ENCODE measurements at places on chromosomes 7 and 10.

- no peak for DNase-seq
Measured at GRCh38 chr7:29019896-29020295, 61.8 kb upstream of the TRIL start.

DNA sequence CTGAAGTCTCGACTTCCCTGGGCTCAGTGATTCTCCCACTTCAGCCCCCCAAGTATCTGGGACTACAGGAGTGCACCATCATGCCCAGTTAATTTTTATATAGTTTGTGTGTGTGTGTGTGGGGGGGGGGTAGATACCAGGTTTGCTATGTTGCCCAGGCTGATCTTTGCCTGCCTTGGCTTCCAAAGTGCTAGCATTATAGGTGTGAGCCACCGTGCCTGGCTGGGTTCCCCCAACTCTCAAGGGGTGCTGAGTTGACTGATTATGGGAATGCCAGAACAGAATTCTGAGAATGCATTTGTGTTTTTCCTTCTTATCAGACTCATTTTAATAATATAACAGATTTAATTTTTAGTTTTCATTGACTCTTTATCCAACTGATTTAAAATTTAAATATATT is 19.5 kb downstream of the RPA3 start:
- no peak for DNase-seq

GRCh38 chr10:18402853-18403252 is 248.5 kb downstream of the NSUN6 start:
- no peak for DNase-seq

GRCh38 chr10:100184840-100185239 is 989 bp downstream of the ERLIN1 start:
- DNase-seq, result peak; percentile 26

- no peak for DNase-seq
Measured at GRCh38 chr7:44257213-44257612, 56.4 kb downstream of the YKT6 start.

DNA sequence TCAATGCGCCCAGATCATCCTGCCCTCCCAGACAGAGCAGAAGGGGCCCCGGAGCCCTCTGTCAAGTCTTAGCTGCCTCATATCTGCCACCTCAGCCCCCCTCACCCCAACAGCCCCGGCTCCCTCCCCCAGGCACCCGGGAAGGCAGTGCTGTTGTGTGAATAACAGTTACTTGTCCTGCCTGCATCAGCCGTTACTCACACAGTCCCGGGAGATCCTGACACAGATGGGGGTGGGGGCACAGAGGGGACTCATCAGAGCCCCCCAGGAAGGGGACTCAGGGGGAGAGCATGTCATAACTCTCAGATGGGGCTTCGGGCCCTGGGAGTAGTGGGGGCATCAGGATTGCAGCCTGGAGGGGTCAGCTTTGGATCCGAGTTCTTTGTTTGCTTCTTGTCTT is 12.4 kb upstream of the SERPINE1 start:
- DNase-seq, result no peak

- DNase-seq, result peak; percentile 62
Measured at GRCh38 chr10:3955493-3955892, 170.5 kb upstream of the KLF6 start.

- no peak for DNase-seq
Measured at GRCh38 chr10:81008726-81009125, 471.0 kb downstream of the SH2D4B start.

GRCh38 chr7:152403726-152404125 is 32.1 kb downstream of the KMT2C start:
- DNase-seq, result no peak

- peak; percentile 65 for DNase-seq
Measured at GRCh38 chr10:132451506-132452215, 54.7 kb downstream of the PWWP2B start.

GRCh38 chr7:131683536-131684125 is 127.2 kb upstream of the PODXL start:
- no peak for DNase-seq

GRCh38 chr7:27920281-27920946 is 180.5 kb downstream of the TAX1BP1 start:
- no peak for DNase-seq

GRCh38 chr10:45373576-45374349 is at the start of gene ALOX5:
Gene ALOX5, plus strand, starts transcription at chr10:45374216. Its CDS starts 64 bp downstream, at chr10:45374280.
- DNase-seq, result peak; percentile 94

- DNase-seq, result peak; percentile 72
Measured at GRCh38 chr7:12570534-12571461, at the start of gene SCIN. Gene SCIN, plus strand, starts transcription at chr7:12570720. Its CDS starts 67 bp downstream, at chr7:12570787.

GRCh38 chr7:150406567-150407421 is 27.7 kb downstream of the ZNF775 start:
- peak; percentile 40 for DNase-seq

DNA sequence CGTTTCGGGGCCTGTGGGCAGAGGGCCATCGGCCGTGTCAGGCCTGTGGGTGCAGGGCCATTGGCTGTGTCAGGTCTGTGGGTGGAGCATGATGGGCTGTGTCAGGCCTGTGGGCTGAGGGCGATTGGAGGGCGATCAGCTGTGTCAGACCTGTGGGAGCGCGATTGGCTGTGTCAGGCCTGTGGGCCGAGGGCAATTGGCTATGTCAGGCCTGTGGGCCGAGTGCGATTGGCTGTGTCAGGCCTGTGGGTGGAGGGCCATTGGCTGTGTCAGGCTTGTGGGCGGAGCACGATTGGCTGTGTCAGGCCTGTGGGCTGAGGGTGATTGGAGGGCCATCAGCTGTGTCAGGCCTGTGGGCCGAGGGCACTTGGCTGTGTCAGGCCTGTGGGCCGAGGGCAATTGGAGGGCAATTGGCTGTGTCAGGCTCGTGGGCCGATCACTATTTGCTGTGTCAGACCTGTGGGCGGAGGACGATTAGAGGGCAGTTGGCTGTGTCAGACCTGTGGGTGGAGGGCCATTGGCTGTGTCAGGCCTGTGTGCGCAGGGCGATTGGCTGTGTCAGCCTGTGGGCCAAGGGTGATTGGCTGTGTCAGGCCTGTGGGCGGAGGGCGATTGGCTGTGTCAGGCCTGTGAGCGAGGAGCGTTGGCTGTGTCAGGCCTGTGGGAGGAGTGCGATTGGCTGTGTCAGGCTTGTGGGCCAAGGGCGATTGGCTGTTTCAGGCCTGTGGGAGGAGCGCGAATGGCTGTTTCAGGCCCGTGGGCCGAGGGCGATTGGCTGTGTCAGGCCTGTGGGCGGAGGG is 54.1 kb downstream of the DYNC2I1 start:
- DNase-seq, result peak; percentile 60

GRCh38 chr7:77426521-77427051 is 10.4 kb upstream of the GSAP start:
- DNase-seq, result no peak

DNA sequence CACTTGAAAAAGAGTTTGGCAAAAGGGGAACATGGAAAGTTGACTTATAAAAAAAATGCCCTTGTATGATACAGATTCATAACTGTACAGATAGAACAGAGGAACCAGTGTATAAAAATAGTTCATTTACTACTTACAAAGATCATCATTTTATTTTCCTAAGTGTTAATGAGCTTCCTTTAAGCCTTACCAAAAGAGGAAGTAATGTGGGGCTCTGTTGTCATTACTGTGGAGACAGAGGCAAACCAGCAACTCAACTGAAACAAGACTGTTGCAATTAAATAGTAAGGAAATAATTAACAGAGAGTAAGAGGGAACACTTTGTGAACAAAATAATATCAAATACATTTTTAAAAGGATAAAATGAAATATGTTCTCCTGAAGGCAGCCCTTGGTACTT is 526.2 kb upstream of the ADARB2 start:
- DNase-seq, result no peak

DNA sequence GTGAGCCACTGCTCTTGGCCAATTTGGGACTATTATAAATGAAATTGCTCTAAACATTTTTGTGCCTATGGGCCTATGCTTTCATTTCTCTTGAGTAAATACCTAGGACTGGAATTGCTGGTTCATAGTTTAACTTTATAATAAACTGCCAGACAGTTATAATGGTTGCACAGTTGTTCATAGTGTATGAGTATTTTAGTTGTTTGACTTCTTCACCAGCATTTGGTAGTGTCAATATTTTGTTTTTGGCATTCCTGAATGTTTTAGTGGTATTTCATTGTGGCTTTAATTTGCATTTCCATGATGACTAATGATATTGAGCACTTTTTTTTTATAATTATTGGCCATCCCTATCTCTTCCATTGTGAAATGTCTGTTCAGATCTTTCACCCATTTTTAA is 29.5 kb downstream of the PLEKHA8 start:
- no peak for DNase-seq

DNA sequence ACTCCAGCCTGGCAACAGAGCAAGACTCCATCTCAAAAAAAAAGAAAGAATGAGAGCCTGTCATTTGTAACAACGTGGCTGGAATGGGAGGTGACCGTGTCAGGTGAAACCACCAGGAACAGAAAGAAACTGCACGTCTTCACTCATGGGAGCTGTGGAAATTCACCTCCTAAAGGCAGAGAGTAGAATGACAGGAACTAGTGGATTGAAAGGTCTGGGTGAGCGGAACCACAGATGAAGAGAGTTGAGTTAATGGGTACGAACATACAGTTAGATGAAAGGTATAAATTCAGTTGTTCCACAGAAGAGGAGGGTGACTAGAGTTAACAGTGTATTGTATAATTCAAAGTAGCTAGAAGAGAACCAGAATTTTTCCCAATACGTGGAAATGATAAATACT is 78.6 kb downstream of the MAD1L1 start:
- no peak for DNase-seq

GRCh38 chr7:102165136-102165535 is 121.5 kb upstream of the SH2B2 start:
- no peak for DNase-seq

- no peak for DNase-seq
Measured at GRCh38 chr7:13336227-13336626, 648.8 kb downstream of the ARL4A start.

DNA sequence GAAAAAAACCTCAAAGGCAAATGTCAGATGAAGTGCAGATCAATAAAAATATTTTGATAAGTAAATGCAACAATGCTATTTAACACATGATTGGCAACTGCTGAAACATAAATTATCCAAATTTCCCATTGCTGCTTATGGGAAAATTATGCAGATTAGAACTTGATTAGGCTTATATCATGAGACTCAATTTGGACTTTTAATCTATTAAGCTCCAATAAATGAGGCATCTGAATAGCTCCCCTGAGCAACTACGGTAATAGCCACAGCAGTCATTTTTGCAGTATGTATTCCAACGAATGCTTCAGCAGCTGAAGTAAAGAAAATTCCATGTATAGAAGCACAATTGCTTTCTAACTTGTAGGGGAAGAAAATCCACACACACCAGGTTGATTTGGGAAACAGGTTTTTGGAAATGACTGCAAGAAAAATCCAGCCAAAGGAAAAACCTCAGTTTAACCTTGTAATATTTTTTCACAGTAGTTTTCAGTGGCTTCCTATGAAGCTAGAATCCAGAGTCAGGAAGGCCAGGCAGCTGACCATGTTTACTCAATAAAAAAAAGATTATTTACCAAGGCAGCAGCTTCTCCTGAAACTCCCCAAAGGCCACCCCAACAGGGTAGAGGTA is 716.1 kb downstream of the KCNMA1 start:
- DNase-seq, result no peak

GRCh38 chr10:24882047-24882698 is 70.2 kb downstream of the PRTFDC1 start:
- DNase-seq, result no peak

Data from H7 (cell line).